ENCODE measurements at places on chromosomes 7 and 10.

DNA sequence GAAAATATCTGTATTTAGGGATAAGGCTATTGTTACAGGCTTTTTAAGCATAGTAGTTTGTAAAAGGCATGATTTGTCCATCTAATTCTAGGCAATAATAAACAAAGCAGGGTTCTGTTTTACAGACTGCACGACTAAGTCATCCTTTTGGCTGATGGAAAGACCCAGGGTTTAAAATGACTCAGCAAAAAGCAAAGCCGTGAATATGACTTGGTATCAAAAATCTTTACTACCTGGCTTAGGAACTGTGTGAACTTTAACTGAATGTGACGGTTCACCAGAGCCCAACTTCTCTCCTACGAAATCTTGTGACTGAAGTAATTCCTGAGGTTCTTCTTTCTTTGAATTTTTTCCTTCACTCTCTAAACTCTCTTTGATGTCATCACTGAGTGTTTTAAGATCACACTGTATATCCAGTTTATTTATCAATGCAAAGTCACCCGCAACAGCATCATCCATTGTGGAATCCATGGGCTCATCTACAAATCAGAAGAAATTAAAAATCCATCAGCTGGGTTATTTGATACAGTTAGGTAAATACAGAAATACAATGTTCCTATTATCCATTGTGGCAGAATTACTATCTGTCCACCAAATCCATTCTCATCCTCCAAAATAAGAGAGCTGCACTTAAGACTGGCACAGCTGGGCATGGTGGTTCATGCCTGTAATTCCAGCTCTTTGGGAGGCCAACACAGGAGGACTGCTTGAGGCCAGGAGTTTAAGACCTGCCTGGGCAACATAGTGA is 17.0 kb downstream of the ATE1 start:
- DNase-seq, result no peak

DNA sequence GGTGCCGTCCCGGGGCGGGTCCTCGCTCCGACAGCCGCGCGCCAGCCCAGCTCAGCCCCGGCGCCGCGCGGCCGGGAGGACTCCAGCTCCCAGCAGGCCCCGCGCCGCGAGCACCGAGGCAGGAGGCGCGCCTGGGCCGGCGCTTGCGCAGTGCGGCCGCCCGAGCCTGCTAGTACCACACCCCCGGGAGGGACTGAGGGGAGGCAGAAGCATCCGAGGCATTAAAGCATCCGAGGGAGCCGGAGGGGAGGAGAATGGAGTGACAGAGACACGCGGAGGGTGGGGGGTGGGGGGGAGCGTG is at the start of gene GRK5:
GRK5 (plus strand) TSS at position 206 of the 301 bp plus-strand sequence. CDS start 347 bp downstream, outside the sequence.
- peak; percentile 54 for DNase-seq

DNA sequence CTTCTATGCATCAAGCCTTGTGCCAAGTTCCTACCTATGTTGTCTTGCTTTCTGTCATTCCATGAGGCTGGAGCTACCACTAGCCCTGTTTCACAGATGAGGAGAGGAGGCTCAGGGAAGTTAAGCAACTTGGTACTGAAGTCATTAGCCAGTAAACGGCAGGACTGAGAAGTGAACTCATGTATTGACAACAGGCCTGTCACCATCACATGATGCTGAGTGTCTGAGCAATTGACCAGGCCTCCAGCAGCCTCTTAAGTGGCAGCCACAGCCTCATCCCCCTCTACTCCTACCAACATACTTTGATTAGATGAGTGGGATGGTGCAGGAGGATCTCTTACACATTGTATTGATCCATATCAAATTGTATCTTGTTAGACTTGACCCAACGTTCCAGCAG is 317.6 kb downstream of the GRID1 start:
- DNase-seq, result no peak

GRCh38 chr10:24643679-24644209 is 79.9 kb downstream of the ARHGAP21 start:
- no peak for DNase-seq

GRCh38 chr10:33216661-33217427 is 117.6 kb downstream of the NRP1 start:
- DNase-seq, result peak; percentile 67

DNA sequence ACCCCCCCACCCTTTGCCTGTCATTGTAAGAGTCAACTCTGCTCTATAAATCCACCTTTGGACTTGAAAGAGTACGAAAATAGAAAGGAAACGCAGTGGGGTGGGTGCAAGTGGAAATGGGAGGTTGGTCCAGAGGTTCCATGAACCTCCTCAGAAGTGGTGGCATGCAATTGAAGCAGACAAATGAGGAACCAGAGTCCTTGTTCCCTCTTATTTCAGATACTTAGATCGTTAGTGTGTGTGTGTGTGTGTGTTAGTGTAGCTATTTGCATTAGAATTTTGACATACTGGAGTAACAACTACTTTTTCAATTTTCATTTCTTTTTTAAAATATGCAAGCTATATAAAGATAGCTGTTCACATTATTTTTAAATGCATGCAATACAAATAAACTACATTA is 18.1 kb upstream of the TFAM start:
- DNase-seq, result no peak

GRCh38 chr10:111017098-111017497 is 59.7 kb upstream of the ADRA2A start:
- no peak for DNase-seq

GRCh38 chr10:29239569-29240472 is 49.0 kb upstream of the LYZL1 start:
- DNase-seq, result no peak

GRCh38 chr7:38394660-38395059 is 121.2 kb upstream of the TARP start:
- DNase-seq, result no peak

GRCh38 chr7:145698526-145699262 is 417.9 kb upstream of the CNTNAP2 start:
- no peak for DNase-seq

GRCh38 chr10:43923328-43923727 is 274.6 kb upstream of the ZNF32 start:
- DNase-seq, result no peak

- DNase-seq, result peak; percentile 63
These were observed 600 bp downstream of the SIRT1 start for GRCh38 chr10:67884842-67885670.

DNA sequence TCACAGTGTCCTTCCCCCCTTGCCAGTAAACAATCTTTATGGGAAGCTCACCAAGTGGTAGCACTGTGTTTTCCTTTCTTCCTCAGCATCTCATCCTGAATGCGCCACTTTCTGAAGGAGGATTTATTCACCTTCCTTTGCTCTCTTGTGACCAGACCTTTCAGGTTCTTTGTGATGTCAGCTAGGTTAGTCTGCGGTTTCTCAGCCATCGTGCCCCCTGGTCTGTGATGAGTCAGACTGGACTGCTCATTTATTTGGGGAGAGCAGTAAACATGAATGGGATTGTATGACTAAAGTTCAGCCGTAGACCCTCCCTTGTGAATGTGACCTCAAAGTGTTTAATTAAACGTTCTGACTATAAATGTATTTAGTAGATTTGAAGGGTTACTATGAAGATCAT is 235.1 kb upstream of the CELF2 start:
- DNase-seq, result no peak

DNA sequence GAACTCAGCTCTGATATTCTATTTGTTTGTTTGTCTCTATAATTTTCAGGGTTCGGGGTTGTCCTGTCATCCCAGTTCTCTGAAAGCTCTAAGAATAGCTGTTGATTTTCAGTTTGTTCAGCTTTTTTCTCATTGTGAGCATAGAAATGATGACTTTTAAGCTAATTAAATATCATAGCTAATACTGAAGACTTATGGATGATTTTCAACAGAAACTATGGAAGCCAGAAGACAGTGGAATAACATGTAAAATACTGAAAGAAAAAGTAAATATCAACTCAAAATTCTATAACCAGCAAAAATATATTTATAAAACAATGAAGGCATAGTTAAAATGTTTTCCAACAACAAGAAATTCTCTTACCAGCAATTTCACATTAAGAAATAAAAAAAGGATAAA is 96.4 kb upstream of the ETV1 start:
- DNase-seq, result no peak

GRCh38 chr10:113019692-113020474 is 69.8 kb downstream of the TCF7L2 start:
- peak; percentile 14 for DNase-seq

DNA sequence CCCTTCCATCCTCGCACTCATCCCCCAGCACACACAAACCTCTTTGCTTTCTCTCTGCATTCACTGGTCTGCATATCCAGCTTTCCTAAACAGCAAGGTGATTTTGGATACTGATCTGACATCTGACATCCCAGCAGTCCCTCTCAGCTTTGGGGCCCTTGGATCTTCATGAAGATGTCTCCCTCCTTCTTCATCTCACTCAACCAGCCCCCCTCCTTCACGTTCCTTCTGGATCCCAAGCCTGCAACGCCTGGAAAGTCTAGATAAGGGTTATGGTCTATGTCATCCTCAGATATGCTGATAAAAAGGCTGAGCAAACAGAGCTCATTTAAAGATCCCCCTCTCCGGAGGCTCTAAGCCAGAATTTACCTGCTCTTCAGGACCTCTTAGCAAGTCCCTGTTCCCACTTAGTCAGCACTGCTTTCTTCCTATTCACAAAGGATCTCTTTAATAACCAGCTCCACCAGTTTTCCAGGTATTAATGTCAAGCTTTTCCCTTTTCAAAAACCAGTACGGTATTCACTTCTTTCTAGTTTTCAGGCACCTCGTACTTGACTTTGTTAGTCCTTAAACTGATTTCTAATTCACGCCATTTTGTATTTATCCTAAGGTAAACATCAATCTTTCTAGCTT is 38.9 kb downstream of the CREB3L2 start:
- no peak for DNase-seq

DNA sequence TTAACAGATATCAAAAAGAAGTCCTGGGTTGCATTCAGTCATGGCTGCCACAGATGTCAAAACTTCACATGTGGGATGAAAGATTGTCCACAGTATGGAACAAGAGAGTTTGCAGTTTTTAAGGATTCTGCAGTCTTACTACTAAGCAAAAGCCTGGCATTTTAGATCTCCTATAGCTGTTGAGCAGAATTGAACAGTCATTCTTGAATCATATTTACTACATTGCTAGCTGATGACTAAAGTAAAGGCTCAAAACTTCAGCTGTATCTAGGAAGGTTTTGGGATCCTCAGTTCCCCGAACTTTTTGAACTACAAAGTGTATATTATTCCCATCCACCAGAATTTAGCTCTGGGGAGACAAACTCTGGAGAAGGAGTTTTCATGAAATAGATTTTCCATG is 31.0 kb downstream of the BET1 start:
- DNase-seq, result no peak

- DNase-seq, result no peak
These were observed 1019.8 kb downstream of the CNTNAP2 start for GRCh38 chr7:147136352-147136751.

GRCh38 chr10:29461042-29461441 is 172.2 kb downstream of the LYZL1 start:
- no peak for DNase-seq

DNA sequence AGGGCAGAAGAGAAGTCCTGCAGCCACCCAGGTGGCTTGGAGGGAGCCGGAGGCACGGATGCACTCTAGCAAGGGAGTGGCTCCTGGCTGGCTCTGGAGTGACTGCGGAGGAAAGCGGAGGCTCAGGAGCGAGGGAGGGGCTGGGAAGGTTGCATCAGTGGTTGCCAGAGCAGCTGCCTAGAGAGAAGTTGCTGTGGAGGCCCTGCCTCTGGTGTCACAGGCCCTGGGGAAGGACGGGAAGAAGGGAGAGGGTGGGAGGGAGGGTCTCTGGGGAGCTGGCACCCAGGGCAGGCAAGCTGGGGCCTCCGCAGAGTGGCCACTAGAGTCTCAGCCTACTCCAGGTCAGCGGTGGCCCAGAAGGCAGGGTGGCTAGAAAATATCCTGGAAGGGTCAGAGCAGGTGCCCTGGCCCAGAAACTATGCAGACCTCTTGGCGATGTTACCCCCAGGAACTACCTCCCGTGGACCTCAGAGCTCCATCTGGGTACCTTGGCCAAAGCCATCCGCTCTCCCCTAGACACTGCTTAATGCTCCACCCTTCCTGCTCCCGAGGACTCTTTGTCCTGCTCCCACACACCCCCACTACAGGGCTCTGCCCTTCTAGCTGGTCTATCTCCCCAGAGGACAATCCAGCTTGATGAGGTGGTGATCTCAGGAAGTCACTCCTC is 164.3 kb downstream of the NRF1 start:
- no peak for DNase-seq

- no peak for DNase-seq
These were observed 33.8 kb downstream of the IL15RA start for GRCh38 chr10:5943536-5943935.

GRCh38 chr10:1003884-1004670 is 15.8 kb downstream of the GTPBP4 start:
- no peak for DNase-seq

DNA sequence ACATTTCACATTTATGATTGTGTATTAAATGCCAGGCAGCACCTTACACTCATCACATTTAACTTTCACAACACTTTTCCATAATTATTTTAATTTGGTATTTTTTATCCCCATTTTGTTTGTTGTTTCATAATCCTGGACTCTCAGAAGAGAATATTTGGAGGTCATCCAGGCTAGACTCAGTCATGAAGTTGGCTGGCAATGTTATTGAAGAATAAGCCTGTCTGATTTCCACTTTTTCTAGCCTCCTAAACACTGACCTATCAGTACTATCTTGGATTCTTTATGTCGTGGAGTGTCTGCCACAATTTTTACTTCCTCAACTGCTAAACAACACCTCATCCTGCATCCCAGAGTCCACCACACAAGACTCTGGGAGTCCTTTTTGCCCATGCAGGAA is 372.3 kb upstream of the NRP1 start:
- no peak for DNase-seq

GRCh38 chr10:66180581-66181318 is 745.1 kb upstream of the LRRTM3 start:
- DNase-seq, result peak; percentile 22

GRCh38 chr7:132354527-132354926 is 221.7 kb downstream of the PLXNA4 start:
- no peak for DNase-seq

- DNase-seq, result no peak
These were observed 129.6 kb downstream of the PRPF18 start for GRCh38 chr10:13716081-13717071.
